ENCODE measurements at places on chromosomes 3 and 15.

- DNase-seq: no peak
These were observed 31.3 kb downstream of the LRRC3B start for GRCh38 chr3:26653811-26654425.

DNA sequence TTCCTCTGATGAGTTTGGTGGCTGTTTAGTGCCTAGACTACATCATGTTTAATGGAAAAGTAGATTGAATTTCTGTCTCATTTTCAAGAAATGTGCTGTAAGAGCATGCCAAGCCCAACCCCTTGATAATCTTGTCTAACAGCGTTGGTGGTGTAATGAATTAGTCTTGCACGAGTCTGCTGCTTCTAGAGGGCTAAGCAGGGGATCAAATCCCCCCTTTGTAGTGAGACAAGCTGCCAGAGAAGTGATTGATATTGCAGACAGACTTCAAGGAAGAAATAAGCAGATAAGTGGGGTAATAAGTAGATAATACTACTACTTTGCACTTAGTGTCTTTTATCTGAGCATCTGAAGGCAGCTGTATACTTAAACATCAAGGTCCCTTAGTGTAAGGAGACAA, 141.4 kb downstream of the TP63 start:
- DNase-seq: no peak

DNA sequence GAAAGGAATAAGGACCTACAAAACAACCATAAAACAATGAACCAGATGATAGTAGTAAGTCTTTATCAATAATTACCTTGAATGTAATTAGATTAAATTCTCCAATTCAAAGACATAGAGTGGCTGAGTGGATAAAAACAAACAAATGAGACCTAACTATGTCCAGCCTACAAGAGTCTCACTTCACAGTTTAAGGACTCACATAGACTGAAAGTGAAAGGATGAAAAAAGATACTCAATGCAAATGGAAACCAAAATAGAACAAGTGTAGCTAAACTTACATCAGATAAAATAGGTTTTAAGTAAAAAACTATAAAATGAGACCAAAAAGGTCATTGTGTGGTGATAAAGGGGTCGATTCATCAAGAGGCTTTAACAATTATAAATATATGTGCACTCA, 21.9 kb upstream of the NR1I2 start:
- no peak for DNase-seq

GRCh38 chr3:41162541-41162940, 36.8 kb upstream of the CTNNB1 start:
- no peak for DNase-seq

DNA sequence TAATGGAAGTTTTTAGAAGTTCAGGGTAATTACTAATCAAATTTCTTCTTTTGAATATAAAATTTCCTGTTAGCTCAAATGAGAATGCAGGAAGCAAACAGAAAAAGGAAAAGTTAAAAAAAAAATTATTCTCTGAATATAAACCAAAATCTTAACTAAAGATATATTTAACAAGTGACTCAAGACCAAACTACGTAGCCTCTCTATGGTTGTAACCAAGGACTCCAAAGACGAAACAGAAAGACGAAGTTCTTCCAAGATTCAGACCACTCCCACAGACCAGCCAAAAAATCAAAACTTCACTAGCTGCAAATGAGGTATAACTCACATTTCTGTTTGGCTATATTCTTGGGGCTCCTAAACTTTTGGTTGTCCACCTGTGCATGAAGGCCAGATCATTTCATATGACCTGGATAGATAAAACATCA, 846.5 kb upstream of the ALCAM start:
- no peak for DNase-seq

GRCh38 chr3:136817448-136817847, 1.5 kb upstream of the SLC35G2 start:
- no peak for DNase-seq

DNA sequence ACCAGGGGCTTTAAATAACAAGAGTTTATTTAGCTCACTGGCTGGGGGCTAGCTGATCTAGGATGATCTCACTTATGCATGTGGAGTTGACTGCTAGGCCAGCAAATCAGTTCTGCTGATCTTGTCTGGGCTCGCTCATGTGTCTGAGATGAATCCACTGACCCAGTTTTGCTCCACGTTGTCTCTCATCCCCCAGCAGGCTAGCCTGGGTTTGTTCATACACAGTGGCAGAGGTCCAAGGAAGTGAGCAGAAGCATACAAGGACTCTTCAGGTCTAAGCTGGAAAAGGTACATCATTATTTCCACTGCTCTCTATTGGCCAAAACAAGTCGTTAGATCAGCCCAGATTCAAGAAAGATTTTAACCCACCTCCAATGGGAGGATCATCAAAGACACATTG, 238.0 kb downstream of the PLCL2 start:
- DNase-seq: no peak

Data from GF-D8 (cell line).